Left lung (tissue), 14 donors: ENCODE measurements at places on chromosomes 7 and 10. TPM values are rescaled to one million over a fixed set of nuclear protein-coding genes. Genes with fewer than 3 reads are reported as not detected.

DNA sequence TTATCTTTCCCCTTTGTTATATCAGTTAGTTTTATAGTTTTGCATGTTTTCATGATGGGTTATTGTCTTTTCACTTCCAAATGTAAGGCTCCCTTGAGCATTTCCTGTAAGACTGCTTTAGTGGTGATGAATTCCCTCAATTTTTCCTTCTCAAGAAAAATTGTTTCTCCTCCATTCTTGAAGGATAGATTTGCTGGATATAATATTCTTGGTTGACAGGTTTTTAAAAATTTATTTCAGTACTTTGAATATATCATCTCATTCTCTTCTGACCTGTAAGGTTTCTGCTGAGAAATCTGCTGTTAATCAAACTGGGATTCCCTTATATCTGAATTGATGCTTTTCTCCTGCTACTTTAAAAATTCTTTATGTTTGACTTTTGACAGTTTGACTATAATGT lies 33.3 kb downstream of the SCART1 start:
- no peak overlapping the region for H3K27ac ChIP-seq
- no peak for DNase-seq

FBXO24 gene
- 0.37 TPM for total RNA-seq

DNA sequence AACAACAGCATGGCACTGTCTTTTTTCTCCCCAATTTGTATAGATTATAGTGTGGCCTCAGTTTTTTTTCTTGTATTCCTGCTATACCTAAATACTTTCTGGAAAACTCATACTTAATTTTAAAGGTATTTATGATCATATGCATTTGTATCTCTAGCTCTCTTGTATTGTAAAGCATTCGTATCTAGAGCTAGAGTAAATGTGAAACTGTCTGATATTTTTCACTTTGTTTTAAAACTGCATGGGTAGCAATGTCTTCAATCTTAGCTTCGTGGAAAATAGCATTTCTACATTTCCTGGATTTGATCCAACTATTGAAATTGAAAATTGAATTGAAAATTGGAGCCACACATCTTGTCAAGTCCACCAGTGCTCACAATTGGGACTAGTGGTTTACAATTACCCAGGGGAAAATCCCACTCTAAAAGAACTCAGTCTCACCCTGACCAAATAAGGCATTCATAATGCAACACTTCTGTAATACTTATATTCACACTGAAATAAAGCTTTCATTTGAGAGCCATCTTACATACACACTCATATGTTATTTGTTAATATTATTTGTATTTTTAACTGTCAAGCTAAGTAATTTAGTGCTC lies 51.3 kb upstream of the KLF6 start:
- no peak for DNase-seq
- H3K27ac ChIP-seq = peak overlapping the region; percentile 34
- H3K27me3 ChIP-seq = no peaks in the 10 kb centered on the region
- H3K4me3 ChIP-seq = no peak overlapping the region

SMKR1 gene
- total RNA-seq = not detected

DNA sequence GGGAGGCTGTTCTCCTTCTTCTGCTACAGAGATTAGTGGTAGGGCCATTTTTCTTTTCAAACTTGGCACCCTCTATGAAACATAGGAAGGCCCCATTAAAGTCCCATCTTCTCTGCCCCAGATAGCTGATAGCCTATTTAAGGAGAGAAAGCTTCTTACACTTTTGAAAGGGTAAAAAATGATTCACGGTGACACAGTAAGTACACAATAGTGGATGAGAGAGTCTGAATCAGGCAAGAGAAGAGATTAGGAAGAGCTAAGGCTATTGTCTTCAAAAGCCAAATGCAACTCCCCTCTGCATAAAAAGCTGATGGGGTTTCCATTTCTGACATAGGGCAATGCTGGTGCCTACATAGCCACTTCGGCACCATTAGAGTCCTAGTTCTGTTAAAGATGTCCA lies 3.6 kb downstream of the INA start:
- H3K4me3 ChIP-seq = no peak overlapping the region
- H3K27ac ChIP-seq = no peak overlapping the region
- peaks cover 42% of the 10 kb centered on the region for H3K27me3 ChIP-seq
- peaks cover 2% of the 10 kb centered on the region for H3K4me1 ChIP-seq
- DNase-seq = no peak

DNA sequence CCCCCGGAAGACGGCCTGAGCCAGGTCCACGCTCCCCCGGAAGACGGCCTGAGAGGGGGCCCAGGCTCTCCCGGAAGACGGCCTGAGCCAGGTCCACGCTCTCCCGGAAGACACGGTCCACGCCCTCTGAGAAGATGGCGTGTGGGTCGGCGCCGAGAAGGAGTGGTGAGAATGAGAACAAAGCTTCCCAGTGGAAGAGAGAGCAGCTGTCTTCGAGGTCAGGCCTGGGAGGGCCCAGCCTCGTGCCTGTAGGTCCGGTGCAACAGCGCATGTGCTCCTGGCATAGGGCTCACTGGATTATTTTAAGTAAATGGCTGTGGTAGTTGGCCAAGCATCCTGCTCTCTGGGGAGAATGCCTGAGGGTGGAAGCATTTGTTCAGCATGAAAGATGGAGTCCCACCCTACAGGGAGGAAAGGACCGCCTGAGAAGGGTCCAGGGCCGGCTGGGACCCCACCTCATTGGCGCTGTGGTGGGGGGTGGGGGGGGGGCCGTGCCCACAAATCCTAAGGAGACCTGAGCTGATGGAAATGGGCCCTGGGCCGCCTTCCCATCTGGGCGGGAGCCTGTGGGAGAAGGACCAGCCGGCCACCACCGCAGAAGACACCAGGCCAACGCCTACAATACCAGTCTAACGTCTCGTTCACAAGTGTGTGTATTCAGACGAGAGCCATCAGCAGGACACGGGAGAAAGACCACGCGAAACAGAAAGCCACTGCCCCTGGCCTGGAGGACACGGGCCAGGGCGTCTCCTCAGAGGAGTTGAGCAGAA lies 210.0 kb downstream of the WDR37 start:
- H3K27me3 ChIP-seq = no peaks in the 10 kb centered on the region
- no peak overlapping the region for H3K27ac ChIP-seq
- no peak for DNase-seq
- no peaks in the 10 kb centered on the region for H3K4me1 ChIP-seq
- H3K36me3 ChIP-seq = no peaks in the 10 kb centered on the region
- H3K4me3 ChIP-seq = no peak overlapping the region

ZPBP gene
- total RNA-seq = not detected

DNA sequence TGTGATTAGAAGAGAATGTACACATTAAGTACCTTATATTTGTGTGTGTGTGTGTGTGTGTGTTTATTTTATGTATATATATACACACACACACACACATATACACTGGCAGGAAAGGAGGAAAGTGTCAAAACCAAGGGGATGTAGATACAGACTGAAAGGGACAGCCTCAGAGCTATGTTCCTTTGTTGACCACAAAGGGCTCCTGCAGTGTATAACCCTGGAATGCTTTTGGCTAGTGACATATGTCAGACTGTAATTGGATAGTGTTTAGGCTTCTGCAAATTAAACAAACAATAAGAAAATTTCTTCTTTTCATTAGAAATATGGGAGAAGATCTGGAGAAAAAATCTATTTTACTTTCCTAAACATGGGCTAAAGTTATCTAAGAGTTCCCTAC lies 15.9 kb downstream of the GBF1 start:
- H3K4me1 ChIP-seq = no peaks in the 10 kb centered on the region
- H3K27me3 ChIP-seq = no peaks in the 10 kb centered on the region
- H3K27ac ChIP-seq = no peak overlapping the region
- no peak for DNase-seq
- H3K36me3 ChIP-seq = no peaks in the 10 kb centered on the region

DNA sequence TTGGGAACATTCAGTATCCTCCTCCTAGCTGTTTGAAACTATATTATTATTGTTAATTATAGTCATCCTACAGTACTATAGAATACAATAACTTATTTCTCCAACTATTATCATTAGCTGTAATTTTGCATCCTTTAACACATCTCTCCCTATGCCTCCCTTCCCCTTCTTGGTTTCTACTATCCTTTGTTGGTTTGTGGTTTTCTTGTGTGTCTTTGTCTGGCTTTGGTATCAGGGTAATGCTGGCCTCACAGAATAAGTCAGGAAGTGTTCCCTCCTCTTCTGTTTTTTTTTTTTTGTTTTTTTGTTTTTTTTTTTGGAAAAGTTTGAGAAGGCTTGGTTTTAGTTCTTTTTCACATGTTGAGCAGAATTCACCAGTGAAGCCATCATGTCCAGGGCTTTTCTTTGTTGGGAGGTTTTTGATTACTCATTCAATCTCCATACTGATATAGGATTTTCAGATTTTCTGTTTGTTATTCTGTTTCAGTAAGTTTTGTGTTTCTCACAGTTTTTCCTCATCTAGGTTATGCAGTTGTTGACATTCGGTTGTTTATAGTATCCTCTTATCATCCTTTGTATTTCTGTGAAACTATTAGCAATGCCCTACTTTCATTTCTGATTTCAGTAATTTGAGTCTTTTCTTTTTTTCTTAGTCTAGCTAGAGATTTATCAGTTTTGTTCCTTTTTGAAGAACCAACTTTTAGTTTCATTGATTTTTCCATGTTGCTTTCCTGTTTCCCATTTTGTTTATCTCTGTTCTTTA lies 21.6 kb downstream of the C1GALT1 start:
- no peak for DNase-seq
- H3K4me1 ChIP-seq = no peaks in the 10 kb centered on the region
- H3K4me3 ChIP-seq = no peak overlapping the region

ZNF22 gene
- total RNA-seq = 19.3 TPM

DNA sequence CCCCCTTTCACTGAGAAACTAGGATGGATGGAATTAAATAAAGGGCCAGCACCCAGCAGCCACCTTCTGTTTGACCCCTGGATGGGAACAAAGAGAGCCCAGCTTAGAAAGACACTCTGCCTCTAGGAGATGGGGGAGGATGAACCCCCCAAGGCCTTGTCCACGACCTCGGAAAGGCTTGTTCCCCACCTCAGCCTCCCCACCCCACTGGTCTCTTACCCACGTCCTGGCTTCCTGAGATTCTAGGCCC lies 9.7 kb downstream of the ITPRIP start:
- H3K4me3 ChIP-seq = peak overlapping the region; percentile 13
- no peak for DNase-seq
- H3K27ac ChIP-seq = peak overlapping the region; percentile 87
- peaks cover 89% of the 10 kb centered on the region for H3K4me1 ChIP-seq
- no peaks in the 10 kb centered on the region for H3K36me3 ChIP-seq
- no peaks in the 10 kb centered on the region for H3K27me3 ChIP-seq

DNA sequence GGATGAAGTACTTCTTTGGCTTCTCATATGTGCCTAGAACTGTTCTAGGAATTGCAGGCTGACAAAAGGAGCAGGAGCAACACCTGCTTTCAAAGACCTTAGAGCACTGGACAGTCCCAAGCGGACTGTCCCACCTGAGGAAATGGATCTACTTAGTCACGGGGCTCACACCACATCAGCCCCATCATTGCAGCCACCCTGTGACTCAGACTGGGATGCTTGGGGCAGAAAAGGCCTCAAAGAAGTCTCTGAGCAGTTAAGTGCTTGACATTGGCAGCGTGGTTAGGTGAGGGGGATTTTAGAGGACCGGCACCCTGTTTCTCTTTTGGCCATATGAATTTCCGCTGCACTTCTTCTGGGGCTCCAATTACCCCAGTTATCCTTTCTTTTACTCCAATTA lies 256.6 kb downstream of the USP6NL start:
- no peaks in the 10 kb centered on the region for H3K36me3 ChIP-seq
- H3K4me1 ChIP-seq = peaks cover 9% of the 10 kb centered on the region
- DNase-seq = no peak
- H3K27me3 ChIP-seq = no peaks in the 10 kb centered on the region

CALHM2 gene
- total RNA-seq = 29.4 TPM

MCM7 gene
- 89.3 TPM for total RNA-seq

DNA sequence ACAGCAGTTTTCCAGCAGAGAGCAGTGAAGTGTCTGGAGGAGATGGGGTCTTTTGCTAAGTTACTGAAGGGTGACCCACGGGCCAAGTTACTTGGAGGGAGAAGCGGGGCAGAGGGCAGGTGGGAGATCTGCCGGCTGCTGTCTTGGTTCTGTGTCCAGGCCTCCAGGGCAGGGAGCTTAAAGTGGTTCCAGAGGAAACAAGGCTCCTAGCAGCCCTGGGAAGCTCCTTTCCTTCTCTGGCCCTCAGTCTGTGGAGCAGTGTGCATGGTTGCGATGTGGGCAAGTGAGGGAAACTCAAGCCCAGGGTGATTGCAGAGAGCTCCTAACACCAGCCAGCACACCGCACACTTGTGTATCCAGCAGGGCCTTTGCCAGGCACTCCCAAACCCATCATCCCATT lies 6.3 kb downstream of the GHRHR start:
- H3K4me3 ChIP-seq = no peak overlapping the region
- no peak for DNase-seq

GRCh38 chr10:1737222-1738061 lies at the start of gene ADARB2:
ADARB2 (minus strand) TSS chr10:1737525.
- H3K4me3 ChIP-seq = peak within 1 kb of the TSS; percentile 1
- H3K27ac ChIP-seq = no peak within 1 kb of the TSS
- no peaks in the 10 kb centered on the region for H3K36me3 ChIP-seq
- H3K27me3 ChIP-seq = peaks cover 97% of the 10 kb centered on the region

- peak overlapping the region; percentile 93 for H3K27ac ChIP-seq
- no peaks in the 10 kb centered on the region for H3K36me3 ChIP-seq
- DNase-seq = peak; percentile 60
- peak overlapping the region; percentile 65 for H3K4me3 ChIP-seq
- no peaks in the 10 kb centered on the region for H3K27me3 ChIP-seq
Measured at GRCh38 chr10:33337326-33337957, 3.0 kb upstream of the NRP1 start.

ZSCAN21 gene
- total RNA-seq = 6.5 TPM

GRCh38 chr10:24912215-24912614 lies 40.2 kb downstream of the PRTFDC1 start:
- H3K4me3 ChIP-seq = no peak overlapping the region
- H3K27ac ChIP-seq = no peak overlapping the region
- H3K36me3 ChIP-seq = no peaks in the 10 kb centered on the region
- no peaks in the 10 kb centered on the region for H3K4me1 ChIP-seq

ZNF3 gene
- 22.5 TPM for total RNA-seq

GRCh38 chr10:119468542-119469324 lies 73.8 kb downstream of the RGS10 start:
- H3K36me3 ChIP-seq = no peaks in the 10 kb centered on the region
- no peaks in the 10 kb centered on the region for H3K4me1 ChIP-seq
- H3K27ac ChIP-seq = no peak overlapping the region
- H3K27me3 ChIP-seq = no peaks in the 10 kb centered on the region
- DNase-seq = no peak
- no peak overlapping the region for H3K4me3 ChIP-seq

VPS50 gene
- total RNA-seq = 28.8 TPM

CACNB2 gene
- 5.7 TPM for total RNA-seq

NPC1L1 gene
- not detected for total RNA-seq

- H3K4me3 ChIP-seq = no peak overlapping the region
- H3K4me1 ChIP-seq = no peaks in the 10 kb centered on the region
- no peak for DNase-seq
- no peaks in the 10 kb centered on the region for H3K36me3 ChIP-seq
Measured at GRCh38 chr7:134021836-134022235, 105.3 kb upstream of the LRGUK start.

- H3K27me3 ChIP-seq = no peaks in the 10 kb centered on the region
- no peak for DNase-seq
- no peaks in the 10 kb centered on the region for H3K4me1 ChIP-seq
- H3K27ac ChIP-seq = no peak overlapping the region
- no peak overlapping the region for H3K4me3 ChIP-seq
Measured at GRCh38 chr10:127447197-127447596, 101.9 kb upstream of the NPS start.

GRCh38 chr10:32376097-32376496 lies 29.1 kb upstream of the EPC1 start:
- H3K27me3 ChIP-seq = no peaks in the 10 kb centered on the region
- peak overlapping the region; percentile 60 for H3K4me3 ChIP-seq
- no peaks in the 10 kb centered on the region for H3K36me3 ChIP-seq
- peak overlapping the region; percentile 89 for H3K27ac ChIP-seq
- no peak for DNase-seq
- peaks cover 26% of the 10 kb centered on the region for H3K4me1 ChIP-seq
